ENCODE measurements at places on chromosomes 16 and 17.

DNA sequence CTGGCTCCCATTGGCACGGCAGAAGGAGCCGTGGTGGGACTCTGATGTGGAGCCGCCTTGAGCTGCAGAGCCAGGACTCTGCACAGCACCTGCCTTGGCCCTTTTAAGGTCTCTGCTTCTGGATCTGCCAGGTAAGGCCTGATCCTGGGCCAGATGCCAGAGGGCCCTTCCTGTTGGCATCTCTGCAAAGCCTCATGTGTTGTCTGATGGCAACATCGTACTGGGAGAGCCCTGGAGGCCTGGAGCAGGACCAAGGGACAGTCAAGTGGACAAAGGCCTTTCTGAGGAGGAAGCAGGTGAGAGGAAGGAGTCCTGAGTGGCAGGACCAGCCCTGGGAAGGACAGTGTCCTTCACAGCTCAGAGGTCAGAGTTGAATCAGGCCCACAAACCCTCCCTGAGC lies 26.1 kb downstream of the SOCS1 start:
- no peak for DNase-seq

GRCh38 chr17:81484195-81484979 lies 28.2 kb downstream of the ACTG1 start:
- DNase-seq, result peak; percentile 80

DNA sequence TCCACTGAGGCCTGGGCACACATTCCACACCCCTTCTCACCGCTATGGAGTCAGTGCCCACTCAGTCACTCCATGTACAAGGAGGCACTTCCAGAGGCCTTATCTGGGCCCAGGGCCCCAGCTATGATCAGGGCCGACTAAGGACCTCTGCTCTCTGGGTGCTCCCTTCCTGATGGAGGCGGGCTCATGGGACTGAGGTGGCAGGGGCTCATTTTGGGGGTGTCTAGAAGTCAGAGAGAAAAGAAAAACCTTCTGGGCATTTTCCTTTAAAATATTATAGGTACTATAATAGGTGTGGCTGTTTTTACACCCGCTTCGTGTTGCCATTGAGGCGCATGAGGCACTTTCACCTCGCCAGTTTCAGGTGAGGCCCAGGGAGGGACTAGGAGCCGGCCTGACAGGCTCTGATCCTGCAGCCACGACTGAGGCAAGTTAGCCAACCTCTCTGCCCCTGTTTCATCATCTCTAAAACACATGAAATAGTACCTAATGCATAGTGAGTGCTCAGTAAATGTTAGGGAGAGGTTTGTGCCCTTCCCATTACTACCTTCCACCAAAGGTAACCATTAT lies 14.4 kb downstream of the B9D1 start:
- no peak for DNase-seq

DNA sequence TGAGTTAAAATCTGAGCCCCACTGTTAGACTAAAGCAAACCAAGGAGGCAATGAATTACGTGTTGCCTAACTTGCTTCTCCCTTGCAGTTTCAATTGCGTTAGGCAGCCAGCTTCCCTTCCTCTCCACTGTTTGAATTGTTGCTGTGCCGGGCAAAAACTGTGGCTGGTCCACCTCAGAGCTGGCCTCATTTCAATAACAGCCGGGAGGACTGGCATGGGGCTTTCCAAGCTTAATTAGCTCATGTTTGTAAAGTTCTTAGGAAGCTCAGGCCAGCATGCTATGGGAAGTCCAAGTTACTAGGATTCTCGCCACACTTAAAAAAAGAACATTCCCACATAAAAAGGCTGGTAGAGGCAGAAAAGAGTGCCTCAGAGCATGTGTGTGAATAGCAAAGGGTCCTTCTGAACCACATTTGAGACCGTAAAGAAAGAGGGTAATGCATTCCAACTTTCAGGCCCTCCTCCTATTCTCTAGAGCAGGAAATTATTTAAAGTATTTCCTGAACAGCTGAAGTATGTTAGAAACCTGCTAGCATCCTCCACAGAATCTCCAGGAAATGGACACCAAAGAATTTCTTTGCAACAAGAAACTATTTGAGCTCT lies 79.0 kb upstream of the SMURF2 start:
- DNase-seq, result no peak

DNA sequence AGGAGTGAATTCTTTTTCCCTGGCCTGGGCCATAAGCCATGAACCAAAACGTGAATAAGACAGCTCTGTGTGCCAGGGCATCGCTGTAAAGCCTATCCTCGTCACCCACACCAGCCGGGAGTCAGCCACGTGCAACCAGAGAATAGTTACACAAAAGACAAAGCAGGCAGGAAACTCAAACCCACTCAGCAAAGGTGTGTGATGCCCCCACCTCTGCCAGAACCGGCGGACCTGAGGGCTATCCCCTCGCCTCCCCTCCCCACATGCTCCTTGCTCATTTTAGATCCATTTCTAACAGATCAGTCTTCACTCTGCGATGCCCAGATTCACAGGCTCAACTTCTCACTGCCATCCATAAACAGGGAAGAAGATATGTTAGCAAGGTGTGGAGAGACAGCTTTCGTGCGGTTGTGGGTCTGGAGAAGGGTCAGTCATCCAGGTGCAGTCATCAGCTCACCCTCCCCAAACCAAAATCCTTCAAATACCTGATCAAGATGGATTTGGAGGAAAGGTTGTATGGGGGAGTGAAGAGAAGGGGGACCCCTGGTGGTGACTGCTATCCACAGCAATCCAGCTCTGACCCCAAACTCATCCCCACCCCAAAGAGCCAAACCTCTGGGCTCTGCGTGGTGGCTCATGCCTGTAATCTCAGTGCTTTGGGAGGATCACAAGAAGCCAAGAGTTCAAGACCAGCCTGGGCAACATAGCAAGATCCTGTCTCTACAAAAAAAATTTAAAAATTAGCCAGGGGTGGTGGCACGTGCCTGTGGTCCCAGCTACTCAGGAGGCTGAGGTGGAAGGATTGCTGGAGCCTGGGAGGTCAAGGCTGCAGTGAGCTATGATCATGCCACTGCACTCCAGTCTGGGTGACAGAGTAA lies 219.2 kb downstream of the C16orf78 start:
- no peak for DNase-seq

GRCh38 chr16:84879569-84880487 lies 60.0 kb downstream of the CRISPLD2 start:
- no peak for DNase-seq

DNA sequence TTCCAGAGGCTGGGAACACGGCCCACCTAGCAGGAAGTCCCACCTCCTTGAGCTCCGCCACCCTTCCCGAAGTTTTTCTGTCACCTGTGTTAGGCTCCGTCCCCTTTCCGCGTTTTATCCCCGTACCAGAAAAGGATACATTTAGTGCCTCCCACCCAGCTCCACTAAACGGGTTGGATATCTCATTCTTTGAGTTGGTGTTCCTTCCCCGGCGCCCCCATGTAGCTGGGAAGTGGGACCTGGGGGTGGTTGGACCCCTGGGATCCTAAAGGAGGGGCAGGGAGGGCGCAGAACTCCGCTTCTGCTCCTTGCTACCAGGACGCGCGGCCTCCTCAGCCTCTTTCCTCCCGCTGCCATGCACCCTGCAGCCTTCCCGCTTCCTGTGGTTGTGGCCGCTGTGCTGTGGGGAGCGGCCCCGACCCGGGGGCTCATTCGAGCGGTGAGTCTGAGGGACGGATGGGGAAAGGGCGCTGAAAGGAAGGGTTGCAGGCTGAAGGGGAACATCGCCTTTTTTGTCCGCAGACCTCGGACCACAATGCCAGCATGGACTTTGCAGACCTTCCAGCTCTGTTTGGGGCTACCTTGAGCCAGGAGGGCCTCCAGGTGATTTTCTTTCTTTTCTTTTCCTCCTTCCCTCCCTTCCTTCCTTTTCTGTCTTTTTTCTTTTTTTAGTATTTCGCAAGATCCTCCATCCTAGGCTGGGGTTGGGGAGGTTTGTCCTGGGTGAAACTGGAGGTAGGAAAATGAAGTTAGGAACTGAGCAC lies 669 bp downstream of the RNF167 start:
- DNase-seq, result no peak

DNA sequence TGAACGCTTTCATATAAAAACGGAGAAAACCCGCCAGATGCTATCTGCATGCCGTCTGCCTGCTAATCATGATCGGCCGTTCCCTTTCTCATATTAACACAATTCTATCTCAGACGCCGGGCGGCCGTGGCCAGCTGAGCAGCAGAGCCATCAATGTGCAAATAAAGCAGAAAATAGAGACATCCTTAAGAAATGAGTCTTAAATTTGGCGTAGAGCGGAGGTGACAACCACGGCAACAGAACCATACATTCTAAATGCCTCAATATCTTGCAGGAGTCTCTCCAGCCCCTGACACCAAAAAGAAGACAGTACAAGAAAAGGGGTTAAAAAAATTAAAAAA lies 2.7 kb upstream of the IRX5 start:
- no peak for DNase-seq

DNA sequence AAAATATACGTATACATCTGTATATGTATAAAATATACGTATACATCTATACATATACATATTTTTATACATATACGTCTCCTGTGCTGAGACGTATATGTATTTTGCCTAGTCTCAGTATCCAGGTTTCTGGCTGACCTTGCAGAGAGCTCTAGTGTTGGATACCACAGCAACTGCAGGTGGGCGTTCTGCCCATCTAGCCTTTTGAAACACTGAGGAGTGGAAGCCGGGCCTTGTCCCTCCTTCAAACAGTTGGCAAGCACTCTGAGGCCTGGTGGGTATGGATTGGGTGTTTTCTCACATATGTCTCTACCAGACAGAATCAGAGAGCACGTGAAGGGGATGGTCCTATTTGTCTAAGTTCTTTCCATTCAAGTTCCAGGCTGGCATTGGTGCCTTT lies 39.4 kb upstream of the MRC2 start:
- DNase-seq, result no peak
